ENCODE measurements at places on chromosomes 1 and 21. TPM values are rescaled to one million over a fixed set of nuclear protein-coding genes. Genes with fewer than 3 reads are reported as not detected.
A peak's percentile ranks its signal among the peaks of the same experiment; 100 is the strongest.

Gene WNT4
- 9.5 TPM for polyA plus RNA-seq

Gene DEGS1
- polyA plus RNA-seq: 25.4 TPM

- no peak for DNase-seq
Measured at GRCh38 chr1:28758420-28758819, 21.7 kb downstream of the YTHDF2 start.

GRCh38 chr1:158055854-158056253 lies 62.4 kb downstream of the KIRREL1 start:
- DNase-seq: no peak

Gene TOMM40L
- 7.9 TPM for polyA plus RNA-seq

GRCh38 chr1:44354268-44354839 lies 703 bp downstream of the ERI3 start:
- DNase-seq: peak; percentile 25

Gene AMY2B
- polyA plus RNA-seq: 22.1 TPM

- DNase-seq: no peak
Measured at GRCh38 chr1:10986525-10986890, 25.9 kb upstream of the TARDBP start.

DNA sequence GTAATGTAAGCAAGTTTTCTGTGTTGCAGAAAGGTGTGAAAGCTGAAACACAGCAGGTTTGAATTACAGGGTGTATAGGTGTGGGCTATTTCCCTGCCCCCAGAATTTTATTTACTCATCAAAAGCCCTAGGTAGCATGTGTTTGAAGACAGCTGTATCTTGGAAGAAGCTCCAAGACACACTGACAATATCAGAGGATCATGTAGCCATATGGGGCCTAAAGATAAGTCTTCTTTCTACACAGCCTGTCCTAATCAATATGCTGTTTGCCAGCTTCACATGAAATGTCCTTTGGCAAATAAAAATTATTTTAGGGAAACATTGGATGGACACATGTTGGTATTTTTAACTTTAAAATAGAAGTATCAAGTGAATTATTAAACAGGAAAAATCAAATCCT lies 17.5 kb upstream of the SUCO start:
- DNase-seq: no peak

GRCh38 chr1:38973659-38974437 lies 17.2 kb upstream of the AKIRIN1 start:
- DNase-seq: no peak

DNA sequence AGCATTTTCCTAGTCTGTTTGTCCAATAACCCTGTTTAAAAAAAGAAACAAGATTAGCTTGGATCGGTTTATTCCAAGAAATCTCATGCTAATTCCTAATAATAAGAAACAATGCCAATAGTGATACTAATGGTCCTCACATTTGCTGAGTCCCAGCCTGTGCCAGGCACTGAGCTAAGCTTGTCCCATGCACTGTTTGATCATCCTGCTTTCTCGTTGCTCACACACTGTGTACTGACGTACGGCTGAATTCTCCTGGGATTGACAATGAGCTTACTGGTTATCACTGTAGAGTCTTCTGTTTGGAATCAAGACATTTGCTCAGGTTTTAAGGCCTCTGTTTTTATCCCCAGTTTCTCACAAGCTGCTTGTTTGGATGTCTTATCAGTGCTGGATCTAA lies 71.1 kb downstream of the CACNA1E start:
- DNase-seq: no peak

GRCh38 chr1:15799928-15800835 lies 7.3 kb downstream of the UQCRHL start:
- peak; percentile 91 for DNase-seq

Gene AMY1A
- not detected for polyA plus RNA-seq

- DNase-seq: peak; percentile 76
Measured at GRCh38 chr1:207009945-207010344, 22.6 kb downstream of the C1orf116 start.

DNA sequence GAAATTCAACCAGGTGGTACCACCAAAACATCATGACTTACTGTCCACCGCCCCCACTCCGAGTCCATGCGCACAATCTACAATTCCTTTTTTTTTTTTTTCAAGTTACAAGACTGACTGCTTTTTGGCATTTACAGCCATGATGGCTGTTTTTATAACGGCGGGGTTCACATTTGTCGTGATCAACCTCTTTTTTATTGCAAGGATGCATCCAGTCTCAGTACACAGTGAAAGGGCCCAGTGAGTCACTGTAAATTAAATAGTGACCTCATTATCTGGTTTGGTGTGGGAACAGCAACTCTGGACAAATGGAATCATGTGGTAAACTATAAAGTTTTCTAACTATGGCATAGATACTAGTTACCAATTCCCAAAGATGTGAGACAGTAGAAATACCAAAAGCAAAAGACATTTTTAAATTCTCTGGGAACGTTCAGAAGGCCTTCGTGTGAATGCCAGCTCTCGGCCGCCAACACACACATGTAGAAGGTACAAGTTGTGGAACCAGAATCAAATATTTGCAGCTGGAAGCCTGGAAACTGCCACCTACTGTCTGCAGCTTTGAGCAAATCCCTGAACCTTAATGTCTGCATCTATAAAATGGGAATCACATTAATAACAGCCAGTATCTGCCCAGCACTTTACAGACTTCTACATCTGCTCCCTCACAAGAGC lies 4.9 kb downstream of the GLIS1 start:
- no peak for DNase-seq

Gene LCE3E
- not detected for polyA plus RNA-seq

DNA sequence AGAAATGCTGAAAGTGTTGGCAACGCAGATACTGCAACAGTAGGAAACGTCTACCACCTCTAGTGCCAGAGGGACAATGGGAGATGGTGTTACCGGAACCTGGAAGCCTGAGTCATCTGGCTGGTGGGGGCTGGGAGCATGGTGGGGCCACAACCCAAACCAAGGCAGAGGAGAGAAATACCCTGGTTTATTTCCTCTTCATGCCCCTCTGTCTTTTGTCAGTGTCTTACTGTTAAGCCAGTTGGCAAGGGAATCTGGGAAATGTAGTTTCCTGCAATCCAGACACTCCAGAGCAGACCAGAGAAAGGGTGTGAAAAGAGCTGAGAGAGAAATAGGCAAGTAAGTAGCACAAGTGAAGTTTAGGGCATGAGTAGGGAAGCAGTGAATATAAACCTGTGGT lies 14.8 kb downstream of the DNTTIP2 start:
- DNase-seq: no peak

Gene SLAMF9
- not detected for polyA plus RNA-seq

GRCh38 chr1:155871390-155871789 lies 12.0 kb downstream of the SYT11 start:
- peak; percentile 28 for DNase-seq

- DNase-seq: no peak
Measured at GRCh38 chr1:172941471-172941870, 109.3 kb downstream of the TNFSF18 start.

- DNase-seq: no peak
Measured at GRCh38 chr1:239814306-239814881, 277.3 kb upstream of the FMN2 start.

DNA sequence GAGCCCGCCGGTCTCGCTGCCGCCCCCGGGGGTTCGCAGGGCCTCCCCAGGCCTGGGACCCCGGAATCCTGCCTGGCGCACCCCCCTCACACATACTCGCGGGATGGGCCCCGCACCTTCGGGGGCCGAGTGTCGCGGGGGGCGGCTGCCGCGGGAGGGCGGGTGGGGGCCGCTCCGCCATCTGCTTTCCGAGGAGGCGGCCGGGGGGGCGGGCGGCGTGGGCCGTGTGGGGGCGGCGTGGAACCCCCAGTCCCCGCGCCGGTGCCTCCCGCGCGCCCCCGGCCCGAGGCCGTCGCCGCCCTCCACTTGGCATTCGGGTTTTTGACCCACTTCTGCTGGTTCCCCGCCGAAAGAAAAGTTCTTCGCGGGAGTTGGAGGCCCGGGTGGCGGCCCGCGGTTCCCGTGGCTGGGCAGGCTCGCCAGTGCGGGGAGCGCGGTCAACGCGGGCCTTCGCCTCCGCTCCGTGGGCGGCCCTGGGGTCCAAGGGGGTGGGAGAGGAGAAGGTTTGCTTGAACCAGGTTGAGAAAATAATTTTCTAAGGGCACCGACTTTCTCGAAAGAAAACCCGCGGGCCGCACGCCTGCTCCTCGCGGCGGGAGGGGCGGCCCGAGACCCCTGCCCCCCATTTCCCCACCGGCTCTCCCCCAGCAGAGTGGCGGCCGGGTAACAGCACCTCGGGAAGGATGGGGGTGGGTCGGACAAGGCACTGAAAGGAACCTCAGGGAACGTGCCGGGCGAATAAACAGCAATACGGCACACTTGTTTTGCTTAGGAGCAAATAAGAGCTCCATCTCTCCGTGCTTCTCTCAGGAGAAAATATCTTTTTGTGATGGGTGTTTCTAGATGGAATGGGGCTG lies 1.6 kb downstream of the PHF13 start:
- no peak for DNase-seq
